ENCODE measurements at places on chromosomes 4 and X.
A peak's percentile ranks its signal among the peaks of the same experiment; 100 is the strongest.

- DNase-seq = no peak
These were observed 342.8 kb downstream of the RAPGEF2 start for GRCh38 chr4:159445692-159446091.

DNA sequence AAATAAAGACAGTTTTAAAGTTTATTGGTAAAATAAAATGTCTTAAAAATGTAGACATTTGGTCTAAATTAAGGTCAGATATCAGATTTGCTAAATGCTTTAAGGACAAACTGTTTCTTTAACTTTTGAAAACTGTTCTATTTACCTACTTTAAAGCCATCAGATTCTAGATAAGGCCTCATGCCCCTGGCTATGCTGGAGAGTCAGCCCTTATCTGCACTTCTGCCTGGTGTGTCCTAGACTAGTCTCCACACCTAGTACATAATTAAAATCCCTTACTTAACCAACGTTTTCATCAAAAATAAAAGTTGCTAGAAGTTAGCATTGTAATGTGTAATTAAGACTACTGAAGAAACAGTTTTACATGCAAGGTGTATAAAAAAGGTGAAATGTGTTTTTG lies 25.6 kb downstream of the HSD17B11 start:
- DNase-seq = no peak

GRCh38 chr4:161920304-161921052 lies 243.3 kb downstream of the FSTL5 start:
- no peak for DNase-seq

DNA sequence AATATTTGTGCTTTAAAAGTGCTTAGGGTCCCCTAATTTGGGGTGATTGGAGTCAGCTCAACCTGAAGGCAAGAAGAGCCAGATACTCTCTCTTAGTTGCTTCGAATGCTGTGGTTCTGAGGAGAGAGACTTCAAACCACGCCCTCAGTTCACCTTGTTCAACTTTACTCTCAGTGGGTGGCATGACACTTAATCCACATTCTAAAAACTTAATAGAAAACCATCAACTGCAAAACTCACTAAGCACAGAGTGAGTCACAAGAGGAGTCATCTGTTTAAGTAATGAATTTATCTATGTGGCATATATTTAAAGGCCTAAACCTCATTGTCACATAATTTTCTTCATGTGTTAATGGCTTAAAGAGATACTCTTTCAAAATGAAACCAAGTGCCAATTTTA lies 99.5 kb upstream of the SLC4A4 start:
- no peak for DNase-seq

DNA sequence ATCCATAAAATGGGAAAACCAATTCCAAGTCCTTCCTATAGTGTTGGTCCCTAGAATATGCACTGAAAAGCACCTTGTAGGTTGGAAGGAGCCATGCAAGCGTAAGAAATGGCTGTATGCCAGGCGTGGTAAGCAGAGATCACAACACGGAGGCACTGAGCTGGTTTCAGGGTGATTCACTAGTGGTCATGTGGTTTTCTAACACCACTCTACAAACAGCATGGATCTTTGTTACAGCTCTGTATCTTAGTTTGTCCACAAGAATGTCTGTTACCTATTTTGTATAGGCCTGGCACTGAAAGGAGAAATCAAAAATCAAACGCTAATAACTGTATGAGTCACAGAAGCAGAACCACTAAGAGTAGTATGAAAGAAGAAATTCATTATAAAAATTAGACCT lies 71.9 kb downstream of the MAGEB17 start:
- DNase-seq = peak; percentile 49

- DNase-seq = no peak
These were observed 111.5 kb downstream of the DTHD1 start for GRCh38 chr4:36392916-36393315.
